ENCODE measurements at places on chromosomes 12 and 14. TPM values are rescaled to one million over a fixed set of nuclear protein-coding genes. Genes with fewer than 3 reads are reported as not detected.
A peak's percentile ranks its signal among the peaks of the same experiment; 100 is the strongest.

The JPH4 gene
- 0.85 TPM for total RNA-seq

DNA sequence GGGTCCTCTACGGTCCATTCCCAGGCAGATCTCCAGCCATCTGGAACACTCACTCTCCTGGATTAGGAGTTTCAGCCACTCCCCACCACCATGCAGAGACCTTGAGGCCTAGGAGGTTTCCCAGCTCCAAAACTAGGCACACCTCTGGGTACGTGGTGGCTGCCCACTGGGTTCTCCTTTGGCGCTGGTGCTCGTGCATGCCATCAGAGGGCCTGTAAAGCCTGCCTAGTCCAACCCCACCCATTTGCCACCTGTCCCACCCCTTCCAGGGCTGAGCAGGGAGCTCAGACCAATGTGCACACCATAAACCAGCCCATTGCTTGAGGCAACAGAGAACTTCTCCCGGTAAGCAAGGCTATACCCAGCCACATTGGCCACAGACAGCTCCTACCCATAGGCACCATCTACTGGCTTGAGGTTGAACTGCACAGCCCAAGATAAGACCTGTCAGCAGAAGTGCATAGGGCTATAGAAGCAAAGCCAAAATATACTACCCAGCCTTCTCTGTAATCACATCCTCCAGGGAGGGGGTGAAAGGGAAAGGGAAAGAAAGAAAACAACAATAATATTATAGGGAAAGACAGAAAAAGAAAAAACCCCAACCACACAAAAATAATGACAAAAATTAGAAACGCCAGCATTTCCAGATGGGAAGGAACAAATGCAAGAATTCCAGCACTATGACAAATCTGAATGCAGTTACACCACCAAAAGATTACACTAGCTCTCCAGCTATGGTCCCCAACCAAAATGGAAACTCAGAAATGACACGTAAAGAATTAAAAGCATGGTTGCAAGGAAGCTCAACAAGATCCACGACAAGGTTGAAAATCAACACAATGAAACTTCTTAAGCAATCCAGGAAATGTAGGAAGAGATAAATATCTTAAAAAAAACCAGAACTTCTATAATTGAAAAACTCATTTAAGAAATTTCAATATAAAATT is 111.9 kb upstream of the CCDC175 start:
- peak; percentile 48 for DNase-seq

DNA sequence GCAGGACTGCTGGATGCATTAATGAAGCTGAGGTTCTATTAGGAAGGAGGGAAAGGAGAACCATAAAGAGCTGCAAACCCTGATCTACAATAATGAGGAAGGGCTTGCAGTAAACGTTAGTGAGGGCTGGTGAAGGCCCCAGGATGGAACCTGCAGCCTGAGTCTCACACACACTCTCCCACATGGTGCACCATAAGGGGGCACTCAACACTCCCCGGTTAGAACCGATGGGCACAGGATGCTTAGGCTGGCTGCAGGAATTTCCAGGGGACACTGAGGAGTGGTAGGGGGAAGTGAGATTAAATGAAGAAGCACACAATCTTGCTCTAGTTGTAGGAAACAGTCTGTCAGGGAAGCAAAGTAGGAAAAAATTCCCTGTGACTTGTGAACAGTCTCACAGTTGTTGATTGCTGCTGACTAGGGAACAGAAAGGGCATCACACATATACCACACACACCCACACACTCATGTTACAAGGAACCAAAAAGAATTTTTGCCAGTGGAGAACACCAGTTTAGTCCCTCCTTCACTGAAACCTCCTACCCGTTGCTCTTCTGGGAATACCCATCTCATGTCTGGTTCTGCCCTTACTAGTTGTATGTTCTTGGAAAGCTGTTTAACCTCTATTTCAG is 56.2 kb upstream of the FERMT2 start:
- no peak for DNase-seq

The FAM222A gene
- total RNA-seq: 5.8 TPM

All from Peyer's patch (tissue), 4 donors.